ENCODE measurements at places on chromosomes 11 and 22.

- DNase-seq, result no peak
Measured at GRCh38 chr22:32024796-32025195, 18.3 kb upstream of the SLC5A1 start.

DNA sequence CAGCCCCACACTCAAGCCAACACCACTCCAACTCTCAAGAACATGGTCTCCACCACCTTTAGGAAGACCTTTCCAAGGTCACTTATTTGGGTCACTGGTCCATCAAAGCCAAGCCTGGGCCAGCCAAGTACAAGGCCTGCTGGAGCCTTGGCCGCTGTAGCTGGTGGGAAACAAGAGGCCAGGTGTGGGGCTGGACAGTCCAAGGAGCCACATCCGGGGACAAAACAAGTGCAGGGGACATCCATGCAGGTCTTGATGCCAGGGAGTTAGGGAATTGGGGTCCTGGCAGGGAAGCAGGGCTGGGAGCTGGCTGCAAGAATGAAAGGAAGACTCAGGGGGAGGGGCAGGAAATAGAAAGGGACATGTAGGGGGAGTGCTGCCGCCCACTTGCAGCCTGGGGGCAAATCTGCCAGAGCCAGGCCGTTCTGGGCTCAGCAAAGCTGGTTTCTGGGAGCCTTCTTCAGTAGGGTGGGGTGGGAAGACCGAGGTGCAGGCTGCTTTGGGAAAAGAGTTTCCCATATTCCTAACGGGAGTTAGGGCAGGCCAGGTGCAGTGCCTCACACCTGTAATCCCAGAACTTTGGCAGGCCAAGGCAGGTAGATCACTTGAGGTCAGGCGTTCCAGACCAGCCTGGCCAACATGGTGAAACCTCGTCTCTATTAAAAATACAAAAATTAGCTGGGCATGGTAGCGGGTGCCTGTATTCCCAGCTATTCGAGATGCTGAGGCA is 69.5 kb upstream of the ATXN10 start:
- no peak for DNase-seq

- DNase-seq, result no peak
Measured at GRCh38 chr11:125397421-125397820, 98.6 kb downstream of the FEZ1 start.

- DNase-seq, result peak; percentile 13
Measured at GRCh38 chr11:93921695-93922468, 71.5 kb upstream of the VSTM5 start.

DNA sequence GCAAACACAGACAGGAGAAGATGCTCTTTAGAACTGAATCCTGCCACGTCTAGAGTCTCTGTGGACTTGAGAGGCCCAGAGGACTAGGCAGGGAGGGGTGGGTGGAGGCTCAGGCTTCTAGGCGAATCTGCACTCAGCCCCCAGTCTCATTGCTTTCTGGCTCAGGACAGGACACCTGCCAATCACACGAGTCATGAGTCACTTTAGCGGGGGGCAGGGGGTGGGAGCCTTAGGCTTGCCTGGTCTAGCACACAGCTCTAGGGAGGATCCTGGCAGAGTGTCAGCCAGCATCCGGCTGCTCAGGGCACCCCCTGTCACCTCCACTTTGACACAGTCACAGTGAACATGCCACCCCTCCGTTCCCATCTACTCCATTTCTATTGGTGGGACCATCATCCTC is 167.7 kb downstream of the CEP164 start:
- no peak for DNase-seq

DNA sequence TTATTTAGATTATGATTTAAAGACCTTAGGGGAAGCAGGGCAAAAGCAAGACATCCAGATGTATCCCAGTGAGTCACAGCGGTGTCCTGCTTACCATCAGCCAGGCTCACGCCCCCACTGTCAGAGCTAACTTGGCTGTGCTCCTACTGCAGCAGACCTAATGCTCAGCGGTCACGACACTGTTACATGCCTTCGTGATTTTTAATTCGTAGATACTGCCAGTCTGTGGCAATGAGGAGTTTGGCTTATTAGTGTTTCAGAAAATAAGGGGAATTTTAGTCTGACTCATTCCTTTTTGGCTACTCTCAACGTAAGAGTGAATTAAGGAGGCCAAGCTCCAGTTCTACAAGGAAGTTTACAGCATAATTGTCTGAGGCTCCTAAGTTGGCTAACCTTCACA is 22.7 kb downstream of the EFCAB6 start:
- DNase-seq, result peak; percentile 24

GRCh38 chr22:20550057-20550817 is 42.8 kb downstream of the MED15 start:
- DNase-seq, result no peak

DNA sequence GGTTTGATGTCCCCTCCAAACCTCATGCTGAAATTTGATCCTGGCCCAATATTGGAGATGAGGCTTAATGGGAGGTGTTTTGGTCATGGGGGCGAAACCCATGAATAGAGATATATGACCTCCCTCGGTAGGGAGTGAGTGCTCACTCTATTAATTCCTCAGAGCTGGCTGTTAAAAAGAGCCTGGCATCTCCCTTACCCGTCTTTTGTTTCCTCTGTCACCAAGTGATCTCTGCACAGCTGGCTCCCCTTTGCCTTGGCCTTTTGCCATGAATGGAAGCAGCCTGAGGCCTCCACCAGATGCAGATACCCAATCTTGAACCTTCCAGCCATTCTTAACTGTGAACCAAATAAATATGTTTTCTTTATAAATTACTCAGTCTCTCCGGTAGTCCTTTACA is 4.5 kb upstream of the CCDC81 start:
- DNase-seq, result no peak

- no peak for DNase-seq
Measured at GRCh38 chr11:19697721-19698121, 14.9 kb upstream of the NAV2 start.

DNA sequence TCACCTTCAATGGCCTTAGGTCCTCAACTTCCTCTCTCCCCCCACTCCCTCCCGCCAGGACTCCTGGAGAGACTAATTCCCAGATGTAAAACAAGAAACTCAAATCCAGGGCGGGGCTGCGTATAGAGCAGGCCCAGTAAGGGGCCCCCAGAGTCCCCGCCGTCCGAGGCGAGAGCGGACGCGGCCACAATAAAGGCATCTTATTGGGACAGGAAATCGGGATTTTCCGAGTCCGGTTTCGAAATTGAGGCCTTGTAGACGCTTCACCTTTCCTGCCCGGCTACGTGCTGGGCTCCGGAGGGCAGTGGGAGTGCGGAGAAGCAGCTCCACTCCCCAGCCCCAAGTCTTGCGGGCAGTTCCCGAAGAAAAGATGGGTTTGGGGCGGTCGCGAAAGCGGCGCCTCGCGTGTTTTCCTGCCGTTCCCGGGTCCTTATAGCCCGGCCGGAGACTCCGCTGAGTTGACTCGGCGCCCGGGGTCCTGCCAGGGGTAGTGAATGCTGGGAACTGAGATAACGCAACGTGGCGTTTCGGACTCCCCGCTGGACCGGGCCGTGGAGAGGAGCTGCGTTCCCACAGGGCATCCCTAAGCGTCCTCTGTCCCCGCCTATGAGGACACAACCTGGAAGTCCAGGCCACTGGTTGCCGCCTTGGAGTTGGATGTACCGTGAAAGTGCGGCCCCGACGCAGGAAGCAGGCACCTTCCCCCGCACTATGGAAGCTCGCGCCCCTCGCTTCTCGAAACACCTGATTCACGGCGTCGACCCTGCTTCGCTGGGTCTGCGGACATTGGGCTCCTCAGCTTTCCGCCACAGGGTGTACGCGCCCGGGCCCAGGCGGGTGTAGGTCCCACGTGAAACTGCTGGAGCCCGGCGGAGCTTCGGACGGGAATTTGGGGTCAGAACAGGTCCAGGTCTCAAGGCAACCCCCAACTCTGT is 4.8 kb upstream of the CHRM1 start:
- no peak for DNase-seq

DNA sequence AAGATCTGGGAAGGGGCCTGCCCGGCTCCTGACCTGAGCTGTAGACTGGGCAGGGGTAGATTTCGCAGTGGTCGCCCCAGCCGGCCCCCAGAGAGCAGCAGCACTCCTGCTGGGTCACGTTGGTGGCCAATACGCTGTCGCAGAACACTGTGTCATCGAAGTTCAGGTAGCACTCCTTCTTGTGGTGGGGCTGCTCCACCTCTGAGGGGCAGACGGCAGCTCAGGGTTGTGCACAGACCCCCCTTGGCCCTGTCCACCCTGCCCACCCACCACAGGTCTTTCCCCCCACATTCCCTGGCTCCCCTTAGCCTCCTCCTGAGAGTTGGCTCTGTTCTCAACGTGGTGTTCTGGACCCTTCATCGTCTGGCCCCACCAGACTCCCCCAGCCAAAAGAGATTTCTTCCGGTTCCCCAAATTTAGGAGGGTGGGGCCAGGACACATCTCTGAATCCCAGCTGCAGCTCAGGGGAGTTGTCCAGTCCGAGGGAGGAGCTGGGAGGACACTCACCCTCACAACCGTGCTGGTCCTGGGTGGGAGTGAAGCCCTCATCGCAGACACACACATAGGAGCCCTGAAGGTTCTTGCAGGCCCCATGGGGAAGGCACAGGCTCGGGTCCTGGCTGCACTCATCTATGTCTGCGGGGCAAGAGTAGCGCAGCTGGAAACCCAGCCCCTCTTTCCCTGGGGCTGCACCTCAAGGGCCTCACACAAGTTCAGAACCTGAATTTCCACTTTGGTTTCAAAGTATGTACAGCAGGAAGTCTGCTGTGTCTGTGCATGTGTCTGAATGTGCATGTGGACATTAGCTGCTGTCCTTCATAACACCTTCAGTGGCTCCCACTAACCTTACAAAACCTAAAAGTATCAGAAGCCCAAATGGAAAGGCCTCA is 16.5 kb downstream of the SCYL1 start:
- no peak for DNase-seq

- no peak for DNase-seq
Measured at GRCh38 chr11:65432686-65433582, 10.3 kb downstream of the NEAT1 start.

DNA sequence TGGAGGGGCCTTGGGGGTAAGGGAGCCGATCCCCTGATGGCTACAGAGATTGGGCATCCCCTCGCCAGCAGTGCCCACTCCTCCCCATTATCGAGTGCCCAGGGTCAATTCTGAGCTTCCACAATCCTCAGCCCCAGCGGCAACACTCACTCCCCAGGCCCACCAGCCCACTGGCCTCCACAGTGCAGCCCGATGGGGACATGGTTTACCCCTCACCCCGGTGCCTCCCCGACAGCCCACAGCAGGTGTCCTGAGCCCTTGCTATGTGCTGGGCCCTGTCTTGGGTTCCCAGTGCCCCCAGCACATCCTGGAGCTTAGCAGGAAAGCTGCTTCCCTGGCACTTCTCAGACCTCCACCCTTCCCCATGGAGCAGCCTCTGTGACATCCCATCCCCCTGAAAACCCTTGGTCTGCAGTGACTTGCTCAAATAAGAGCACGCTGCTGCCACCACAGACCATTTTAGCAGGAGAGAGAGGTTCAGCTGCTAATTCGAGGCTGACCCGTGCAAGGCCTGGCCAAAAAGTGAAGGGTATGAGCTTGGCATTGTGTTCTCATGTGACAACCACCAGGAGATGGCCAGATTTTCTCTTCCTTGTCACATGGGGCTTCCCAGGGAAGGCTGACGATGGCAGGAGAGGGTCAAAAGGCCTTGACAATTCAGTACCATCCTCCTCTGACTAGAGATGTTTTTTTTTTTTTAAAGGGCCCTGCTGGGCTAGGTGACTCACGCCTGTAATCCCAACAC is 23.6 kb downstream of the KCNJ4 start:
- DNase-seq, result no peak

- no peak for DNase-seq
Measured at GRCh38 chr11:78402847-78403246, 14.8 kb downstream of the GAB2 start.

All from H54 (cell line).